Stimulated activated CD4-positive, alpha-beta T cell treated with anti-CD3 and anti-CD28 coated beads, TNF-alpha, amount 100 ng/mL, for 1 hour (primary cell): ENCODE measurements at places on chromosomes 11 and 22.

- no peak for DNase-seq
These were observed 2.1 kb downstream of the LRP5 start for GRCh38 chr11:68314203-68315170.

DNA sequence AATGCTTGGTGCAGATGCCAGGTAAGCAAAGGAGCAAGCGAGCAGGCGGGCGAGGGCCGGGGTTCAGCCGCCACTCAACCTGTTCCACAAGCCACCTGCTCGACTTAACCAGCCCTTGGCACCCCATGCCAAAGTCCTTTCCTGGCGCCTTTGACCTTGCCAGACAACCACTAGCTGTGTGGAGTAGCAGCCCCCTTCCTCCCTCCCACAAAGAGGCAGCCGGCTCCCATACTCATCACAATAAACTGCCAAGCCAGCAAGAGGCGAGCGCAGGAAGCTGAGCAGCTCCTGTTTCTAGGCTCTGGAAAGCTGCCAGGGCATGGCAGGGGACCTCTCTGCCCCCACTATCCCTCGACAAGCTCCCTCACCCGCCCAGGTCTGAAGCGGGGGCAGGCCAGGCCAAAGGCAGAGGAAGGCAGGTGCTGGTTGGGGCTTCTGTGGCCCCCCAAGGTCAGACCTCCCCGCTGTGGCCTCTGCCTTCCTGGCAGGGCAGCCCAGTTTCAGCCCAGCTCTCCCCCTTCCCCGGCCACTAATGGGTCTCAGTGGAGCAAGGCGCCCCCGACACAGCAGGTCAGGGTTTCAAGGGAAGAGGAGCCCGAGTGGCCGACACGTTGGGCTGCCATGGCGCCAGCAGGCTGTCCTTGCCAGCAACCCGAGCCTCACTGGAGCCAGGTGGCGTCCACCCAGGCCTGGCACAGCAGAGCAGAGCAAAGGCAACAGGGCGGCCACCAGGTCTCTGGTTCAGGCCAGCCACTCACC is 15.3 kb downstream of the MACROD1 start:
- no peak for DNase-seq

- no peak for DNase-seq
These were observed 25.5 kb upstream of the CREB3L1 start for GRCh38 chr11:46251954-46252353.

GRCh38 chr11:78351979-78352841 is 65.4 kb downstream of the GAB2 start:
- DNase-seq = no peak

GRCh38 chr11:68710409-68710808 is 26.1 kb downstream of the GAL start:
- DNase-seq = no peak

- DNase-seq = no peak
These were observed 15.7 kb downstream of the SLC5A1 start for GRCh38 chr22:32058656-32059260.
